ENCODE measurements at places on chromosomes 5 and 9.

DNA sequence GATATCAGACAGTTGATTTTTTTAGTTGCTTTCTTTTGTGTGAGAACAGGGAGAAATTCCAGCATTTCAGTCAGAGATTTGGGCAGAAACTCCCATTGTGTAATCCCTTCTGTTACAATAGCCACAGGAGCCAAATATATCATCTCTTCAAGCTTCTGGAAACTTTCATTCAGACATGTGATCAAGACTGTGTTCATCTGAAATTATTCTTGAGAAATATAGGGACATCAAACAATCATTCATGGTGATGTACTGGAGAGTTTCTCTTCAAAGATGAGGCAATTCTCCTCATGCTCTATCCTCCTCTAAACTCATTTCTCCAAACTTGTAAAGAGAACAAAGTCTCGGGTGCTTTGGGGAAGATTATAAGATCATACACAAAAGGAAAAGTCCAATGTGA lies 35.2 kb upstream of the CSNK1G3 start:
- no peak for DNase-seq

GRCh38 chr5:172093965-172094364 lies 87.5 kb upstream of the FBXW11 start:
- DNase-seq: no peak

DNA sequence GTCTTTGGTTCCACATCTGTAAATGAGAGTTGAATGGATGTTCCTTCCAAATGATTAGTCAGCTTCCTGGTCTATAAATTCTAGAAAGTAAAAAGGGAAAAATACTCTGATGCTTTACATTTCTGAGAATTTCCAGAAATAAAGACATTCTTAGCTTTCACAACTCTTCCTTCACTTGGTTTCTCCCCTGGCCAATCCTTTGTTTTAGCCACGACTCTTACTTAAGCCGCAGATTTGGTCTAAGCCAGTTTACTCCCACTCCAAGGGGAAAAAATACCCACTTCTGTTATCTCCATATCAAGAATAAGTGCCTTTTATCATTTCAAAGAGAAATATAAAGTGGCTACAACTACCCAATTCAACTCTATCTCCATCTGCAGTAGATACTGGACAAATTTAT lies 29.7 kb downstream of the PWWP2A start:
- DNase-seq: no peak

- DNase-seq: no peak
Measured at GRCh38 chr9:137397675-137398423, 25.1 kb downstream of the EXD3 start.

DNA sequence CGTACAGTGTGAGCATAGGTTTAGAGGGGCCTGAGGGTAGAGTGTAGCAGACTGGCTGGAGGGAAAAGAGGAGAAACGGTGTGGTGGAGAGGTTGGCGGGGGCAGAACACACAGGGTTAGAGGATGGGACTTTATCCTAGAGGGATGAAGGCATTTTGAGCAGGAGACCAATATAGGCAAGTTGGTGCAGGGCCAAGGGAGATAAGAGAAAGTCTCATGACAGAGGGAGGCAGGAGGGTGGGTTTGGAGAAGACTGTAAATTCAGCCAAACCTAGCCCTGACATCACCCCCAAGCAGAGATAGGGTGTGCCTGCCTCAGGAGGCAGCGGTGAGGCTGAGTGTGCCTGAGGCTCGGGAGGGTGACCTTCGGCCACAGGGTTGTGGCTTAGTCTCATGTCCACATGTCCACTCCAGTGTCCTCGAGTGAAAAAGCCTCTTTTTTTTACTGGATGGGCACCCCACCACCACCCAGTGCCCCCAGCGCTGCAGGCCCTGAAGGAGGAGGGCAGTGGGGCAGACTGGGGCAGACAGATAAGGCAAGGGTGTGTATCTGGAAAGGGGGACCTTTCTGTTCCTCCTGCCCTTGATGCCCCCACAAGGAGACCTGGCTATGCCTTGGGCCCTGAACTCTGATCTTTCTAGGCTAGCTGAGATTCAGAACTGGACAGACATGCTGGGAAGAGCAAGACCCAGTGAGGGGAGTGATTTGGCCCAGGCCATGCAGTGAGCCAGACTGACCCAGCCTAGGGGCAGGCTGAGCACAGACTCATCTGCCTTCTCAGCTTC lies 108.7 kb downstream of the RGS3 start:
- DNase-seq: no peak

GRCh38 chr5:80967500-80968181 lies 7.5 kb downstream of the RASGRF2 start:
- DNase-seq: peak; percentile 50

- DNase-seq: no peak
Measured at GRCh38 chr9:75891771-75892215, 1.3 kb downstream of the PCSK5 start.

DNA sequence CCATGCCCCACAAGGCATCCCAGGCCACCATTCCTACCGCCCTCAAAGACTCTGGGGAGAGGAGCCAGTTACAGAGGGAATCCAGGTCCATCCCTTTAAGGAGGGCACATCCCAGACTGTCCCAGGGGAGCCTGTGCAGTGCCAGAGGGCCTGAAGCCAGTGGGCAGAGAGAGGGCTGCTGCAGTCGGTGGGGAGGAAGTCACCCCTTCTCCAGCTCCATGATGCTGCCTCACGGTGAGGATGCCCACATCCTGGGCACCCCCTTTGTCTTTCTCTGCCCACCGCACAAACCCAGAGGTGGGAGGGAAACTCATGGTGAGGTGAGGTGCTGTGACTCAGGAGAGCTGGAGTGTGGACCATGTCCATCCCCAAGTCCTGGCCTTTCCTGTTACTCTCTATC lies 26.2 kb upstream of the ANKRD33B start:
- no peak for DNase-seq

- DNase-seq: no peak
Measured at GRCh38 chr5:170361116-170361515, 28.1 kb downstream of the KCNMB1 start.

DNA sequence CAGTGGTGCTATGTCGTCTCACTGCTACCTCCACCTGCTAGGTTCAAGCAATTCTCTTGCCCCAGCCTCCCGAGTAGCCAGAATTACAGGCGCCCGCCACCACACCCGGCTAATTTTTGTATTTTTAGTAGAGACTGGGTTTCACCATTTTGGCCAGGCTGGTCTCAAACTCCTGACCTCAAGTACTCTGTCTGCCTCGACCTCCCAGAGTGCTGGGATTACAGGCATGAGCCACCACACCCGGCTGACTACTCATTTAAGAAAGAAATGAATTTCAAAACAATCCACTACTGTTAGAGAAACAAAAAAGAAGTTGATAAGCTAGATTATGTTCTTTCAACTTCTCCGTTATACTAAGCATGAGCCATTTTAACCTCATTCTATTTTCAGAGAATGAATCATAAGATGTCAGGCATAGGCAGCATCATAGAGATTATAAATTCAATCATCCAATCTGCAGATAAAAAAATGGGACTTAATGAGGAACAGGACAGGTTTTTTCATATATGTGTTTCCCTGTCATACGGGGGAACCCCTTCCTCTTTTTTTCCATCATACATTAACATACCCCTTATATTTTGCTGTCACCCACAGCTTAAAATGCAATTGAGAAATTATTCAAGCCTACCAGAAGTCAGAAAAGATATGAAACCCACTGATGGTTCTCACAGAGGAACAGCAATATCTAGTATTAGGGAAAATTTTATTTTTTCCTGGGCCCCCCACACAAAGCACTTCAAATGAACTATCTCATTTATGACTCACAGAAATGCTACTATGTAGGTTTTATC lies 26.5 kb upstream of the ADRB2 start:
- DNase-seq: no peak

DNA sequence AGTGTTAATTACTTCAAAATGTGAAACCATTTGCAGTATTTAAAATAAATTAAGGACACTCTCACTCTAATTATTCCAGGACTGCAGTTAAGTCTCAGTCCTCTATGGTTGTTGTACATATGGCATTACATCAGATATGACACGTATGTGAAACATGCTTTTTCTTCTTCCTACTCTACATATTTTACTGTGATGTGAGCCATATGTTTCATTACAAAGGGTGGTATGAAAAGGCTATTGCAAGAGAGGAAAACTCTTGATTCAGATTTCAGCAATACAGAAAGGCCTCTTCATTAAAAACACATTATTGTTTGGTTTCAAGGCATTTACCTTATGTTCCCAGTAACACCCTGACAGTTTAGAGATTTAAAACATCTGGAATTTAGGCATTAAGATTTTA lies 964.5 kb upstream of the DMAC1 start:
- no peak for DNase-seq

- no peak for DNase-seq
Measured at GRCh38 chr5:137431051-137431450, 68.1 kb downstream of the SPOCK1 start.

GRCh38 chr5:158406884-158407823 lies 548.2 kb upstream of the CLINT1 start:
- DNase-seq: peak; percentile 51

DNA sequence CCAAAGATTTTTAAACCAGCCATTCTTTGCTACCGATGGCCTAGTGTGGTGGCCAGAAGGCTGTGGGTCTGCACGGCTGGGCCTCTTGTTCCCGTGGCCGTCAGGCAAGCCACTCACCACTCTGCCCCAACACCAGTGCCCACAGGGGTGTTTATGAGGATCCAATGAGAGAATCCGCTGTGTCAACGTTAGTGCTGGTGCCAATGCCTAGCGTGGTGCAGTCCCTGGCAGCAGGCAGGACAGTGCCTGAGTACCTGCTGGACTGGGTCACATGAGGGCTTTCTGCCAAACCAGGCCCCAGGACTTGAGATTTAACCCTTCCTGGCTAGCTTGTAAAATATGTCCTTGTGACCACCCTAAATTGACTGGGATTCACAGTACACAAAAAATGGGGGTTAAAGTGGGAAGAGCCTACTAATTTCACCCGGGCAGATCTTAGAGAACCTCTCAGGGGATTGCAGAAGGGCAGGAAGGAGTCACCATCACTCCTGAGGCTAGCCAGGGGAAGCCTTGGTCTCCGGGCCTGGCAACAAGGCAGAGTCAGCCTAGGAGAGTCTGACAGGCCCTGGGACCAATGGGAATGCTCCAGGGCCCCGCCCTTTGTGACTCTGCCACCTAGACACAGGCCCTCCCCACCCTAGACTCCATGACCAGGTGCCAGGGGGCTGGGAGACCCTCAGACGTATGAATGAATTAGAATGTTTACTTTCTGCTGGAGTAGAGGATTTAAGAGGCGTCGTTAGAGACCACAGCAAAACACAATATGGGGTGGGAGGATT lies 63.2 kb upstream of the FSTL4 start:
- no peak for DNase-seq

DNA sequence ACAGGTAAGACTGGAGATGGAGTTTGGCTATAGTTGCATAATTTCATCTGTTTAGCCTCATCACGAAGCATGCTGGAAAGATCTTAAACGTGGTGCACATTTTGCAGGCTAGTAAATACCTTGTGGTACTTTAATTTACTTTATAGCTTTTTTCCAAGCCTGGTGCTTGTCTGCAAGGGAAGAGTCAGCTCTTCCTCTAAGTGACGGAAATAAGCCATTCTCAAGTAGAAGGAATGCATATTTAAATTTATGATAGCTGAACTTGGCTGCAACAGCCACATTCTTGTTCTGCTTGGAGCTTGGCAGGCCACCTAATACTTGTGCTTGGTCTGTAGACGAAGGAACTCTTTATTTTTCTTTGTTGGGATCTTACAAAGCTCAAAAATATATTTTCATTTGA lies 188.0 kb upstream of the PIK3R1 start:
- peak; percentile 83 for DNase-seq

DNA sequence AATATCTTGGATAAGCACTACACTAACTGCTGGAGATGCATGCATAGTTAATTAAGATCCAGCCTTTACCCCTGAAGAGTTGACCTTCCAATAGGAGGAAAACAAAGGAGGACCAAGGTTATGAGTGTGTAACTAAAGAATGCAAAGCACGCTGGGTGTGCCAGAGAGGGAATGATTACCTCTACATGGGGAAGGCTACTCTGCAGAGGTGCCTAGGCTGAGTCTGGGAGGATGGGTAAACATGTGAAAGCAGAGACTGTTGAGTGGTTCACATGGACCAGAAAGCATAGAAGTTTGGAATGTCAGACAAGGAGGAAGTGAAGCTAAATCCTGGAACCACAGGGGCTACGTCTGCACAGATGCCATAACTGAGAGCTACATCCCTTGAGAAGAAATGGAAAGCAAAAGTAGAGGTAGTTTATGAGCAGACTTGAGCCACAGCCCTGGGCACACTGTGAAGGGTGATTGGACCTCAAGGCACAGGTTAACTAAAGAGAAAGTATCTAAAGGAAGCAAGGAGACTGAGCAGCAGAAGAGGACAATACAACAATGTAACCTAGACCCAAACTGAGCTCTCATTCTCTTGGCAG lies 176.2 kb downstream of the DENND1A start:
- no peak for DNase-seq

GRCh38 chr9:89519366-89519805 lies 21.5 kb upstream of the SEMA4D start:
- DNase-seq: no peak

- no peak for DNase-seq
Measured at GRCh38 chr9:133680976-133681657, 45.0 kb downstream of the DBH start.

GRCh38 chr5:40674661-40675235 lies 5.0 kb upstream of the PTGER4 start:
- DNase-seq: no peak

GRCh38 chr5:72224946-72225463 lies 95.0 kb downstream of the MRPS27 start:
- no peak for DNase-seq

DNA sequence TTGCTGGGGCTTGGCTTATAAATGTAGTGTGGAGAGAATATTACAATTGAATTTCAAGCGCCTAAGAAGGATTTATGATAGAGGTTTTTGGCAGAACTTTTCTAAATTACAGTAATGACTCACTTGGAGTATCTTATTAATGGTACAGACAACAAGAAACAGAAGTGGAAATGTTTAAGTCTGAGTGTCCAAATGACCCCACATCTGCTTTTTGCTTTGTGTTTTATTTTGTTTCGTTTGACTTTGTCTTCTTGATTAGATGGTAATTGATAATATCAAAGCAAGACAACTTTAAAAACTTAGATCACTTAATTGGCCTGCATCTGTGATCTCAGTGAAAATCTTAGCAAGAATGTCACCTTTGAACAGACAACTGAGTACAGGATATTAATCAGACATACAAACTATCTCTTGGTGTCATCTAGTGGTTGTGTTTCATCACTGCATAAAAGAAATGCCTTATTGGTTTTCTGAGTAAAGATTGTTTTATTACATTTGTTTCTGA lies 577.4 kb downstream of the ISL1 start:
- no peak for DNase-seq

DNA sequence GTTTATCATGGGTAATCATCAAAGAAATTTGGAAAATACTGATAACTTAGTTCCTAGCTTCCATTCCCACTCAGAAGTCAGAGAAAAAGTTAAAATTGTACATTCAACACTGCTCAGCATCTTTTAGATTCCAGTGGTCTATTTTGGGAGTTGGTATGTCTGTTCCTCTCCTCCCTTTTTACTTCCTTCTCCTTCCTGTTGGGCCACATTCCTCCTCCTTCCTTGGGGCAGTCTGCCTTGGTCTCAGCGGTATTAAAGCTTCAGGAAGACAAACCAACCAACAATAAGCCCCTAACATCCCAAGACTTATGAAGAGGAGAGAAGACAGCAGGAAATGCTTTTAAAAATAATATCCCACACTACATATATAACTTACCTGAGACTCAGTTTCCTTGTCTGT lies 49.9 kb upstream of the SSBP2 start:
- DNase-seq: no peak

All from GM04504 (cell line).